ENCODE measurements at places on chromosomes 1 and 21. TPM values are rescaled to one million over a fixed set of nuclear protein-coding genes. Genes with fewer than 3 reads are reported as not detected.

Gene SON
- total RNA-seq: 285 TPM

Gene TRIM46
- 0.20 TPM for total RNA-seq

GRCh38 chr1:200153277-200154055 lies 126.0 kb downstream of the NR5A2 start:
- no peak for DNase-seq

GRCh38 chr1:53086491-53087070 lies 24.6 kb downstream of the PODN start:
- DNase-seq: no peak

Gene SPRR4
- 17.7 TPM for total RNA-seq

All from skin of body (tissue), 3 donors.